T follicular helper cell (primary cell): ENCODE measurements at places on chromosomes 16 and 17.
A peak's percentile ranks its signal among the peaks of the same experiment; 100 is the strongest.

DNA sequence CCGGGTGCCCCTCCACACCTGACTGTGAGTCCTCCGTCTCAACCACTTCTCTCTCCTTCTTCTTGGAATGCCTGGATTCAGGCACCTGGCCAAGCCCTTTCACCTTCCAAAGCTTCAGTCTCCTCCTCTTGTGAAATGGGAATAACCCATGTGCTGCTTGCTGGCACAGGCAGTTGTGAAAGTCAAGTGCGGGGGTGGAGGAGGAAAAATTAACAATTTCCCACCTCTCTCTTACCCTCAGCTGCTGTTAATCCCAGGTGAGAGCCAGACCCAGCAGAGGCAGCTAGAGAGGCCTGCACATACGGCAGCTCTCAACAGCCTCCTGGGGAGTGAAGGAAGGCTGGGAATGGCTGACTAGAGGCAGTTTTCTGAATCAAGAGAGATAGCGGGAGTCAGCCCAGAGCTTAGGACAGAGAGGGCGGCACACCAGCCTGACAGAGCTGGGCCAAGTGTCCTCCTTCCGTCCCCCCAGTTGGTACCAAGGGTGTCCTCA is 77.9 kb upstream of the LGALS9 start:
- DNase-seq = no peak

DNA sequence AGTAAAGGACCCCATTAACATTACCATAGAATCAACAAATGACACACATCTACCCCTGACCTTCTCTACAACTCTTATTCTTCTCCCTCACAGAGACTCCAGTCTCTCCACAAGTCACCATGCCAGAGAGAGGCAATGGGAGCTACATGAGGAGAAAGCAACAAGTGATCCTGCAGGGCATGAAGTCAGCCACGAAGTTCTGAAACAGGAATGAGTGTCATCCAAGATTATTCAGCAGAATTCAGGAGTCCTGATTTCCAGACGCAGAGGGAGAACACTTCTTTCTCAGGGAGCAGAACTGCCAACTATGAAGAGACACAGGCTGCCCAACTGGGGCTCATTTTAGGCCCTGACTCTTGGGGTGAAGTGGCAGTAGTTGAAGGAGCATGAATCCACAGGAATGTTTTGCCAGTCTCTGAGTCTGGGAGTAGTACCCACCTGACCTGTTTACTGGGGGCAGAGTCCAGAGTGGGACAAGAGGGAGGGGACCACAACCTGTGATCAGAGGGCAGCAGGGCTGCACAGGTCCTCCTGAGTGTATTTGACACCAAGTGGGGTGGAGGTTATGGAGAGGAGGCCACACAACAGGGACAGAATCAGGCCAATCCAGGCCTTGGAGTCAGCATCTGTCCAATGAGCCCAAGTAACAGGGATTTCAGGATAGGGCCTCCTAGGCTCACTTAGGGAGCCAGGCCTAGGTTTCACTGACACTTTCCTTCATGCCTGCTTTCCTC is 2.4 kb upstream of the MTMR4 start:
- DNase-seq = no peak

GRCh38 chr16:88065747-88066142 is 114.5 kb downstream of the BANP start:
- no peak for DNase-seq

DNA sequence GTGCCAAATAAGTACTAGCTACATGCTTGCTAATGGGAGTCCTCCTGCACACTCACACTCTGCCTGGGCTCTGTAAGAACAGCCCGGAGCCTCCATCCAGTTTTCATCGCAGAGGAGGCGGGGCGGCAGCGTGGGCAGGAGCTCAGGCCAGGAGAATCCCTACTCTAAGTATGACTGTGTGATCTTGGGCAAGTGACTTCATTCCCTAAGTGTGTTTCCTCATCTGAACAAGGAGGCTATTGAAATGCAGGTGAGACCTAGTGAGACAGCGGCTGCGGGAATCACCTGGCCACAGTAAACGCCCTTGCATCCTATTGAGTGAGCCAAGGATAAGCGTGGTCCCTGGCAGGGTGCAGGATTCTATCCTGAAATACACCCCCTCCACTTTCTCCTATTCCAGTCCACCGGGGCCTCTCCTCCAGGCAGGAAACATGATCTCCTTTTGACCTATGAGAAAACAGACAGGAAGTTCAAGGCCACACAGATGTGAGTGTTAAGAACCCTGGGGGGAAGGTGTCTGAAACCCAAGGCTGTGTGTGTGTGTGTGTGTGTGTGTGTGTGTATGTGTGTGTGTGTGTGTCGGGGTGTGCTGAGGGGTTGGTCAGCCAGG is 5.2 kb upstream of the RAI1 start:
- DNase-seq = no peak

GRCh38 chr16:56258508-56259424 is 67.5 kb downstream of the GNAO1 start:
- DNase-seq = no peak

- no peak for DNase-seq
These were observed 152.7 kb upstream of the GNAO1 start for GRCh38 chr16:56038564-56039098.

GRCh38 chr17:78252111-78252634 is 20.7 kb downstream of the TMEM235 start:
- DNase-seq = peak; percentile 79

DNA sequence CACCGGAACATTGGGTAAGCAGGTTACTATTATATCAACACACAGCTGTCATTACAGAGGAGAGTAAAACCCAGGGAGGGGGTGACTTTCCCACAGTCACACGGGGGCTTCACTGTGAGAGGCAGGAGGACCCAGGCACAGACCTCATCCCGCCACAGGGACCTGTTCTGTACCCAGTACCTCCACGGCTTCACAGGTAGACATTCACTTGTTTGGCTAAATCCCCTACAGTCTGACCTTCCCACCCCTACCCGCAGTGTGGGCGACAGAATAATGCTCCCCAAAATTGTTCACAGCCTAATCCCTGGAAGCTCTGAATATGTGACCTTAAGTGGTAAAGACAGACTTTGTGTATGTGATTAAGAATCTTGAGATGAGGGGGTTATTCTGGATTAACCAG is 16.5 kb downstream of the LITAF start:
- no peak for DNase-seq

GRCh38 chr16:79188115-79188738 is 412.3 kb downstream of the MAF start:
- no peak for DNase-seq

- DNase-seq = no peak
These were observed 182.6 kb downstream of the C16orf78 start for GRCh38 chr16:49556249-49556605.

DNA sequence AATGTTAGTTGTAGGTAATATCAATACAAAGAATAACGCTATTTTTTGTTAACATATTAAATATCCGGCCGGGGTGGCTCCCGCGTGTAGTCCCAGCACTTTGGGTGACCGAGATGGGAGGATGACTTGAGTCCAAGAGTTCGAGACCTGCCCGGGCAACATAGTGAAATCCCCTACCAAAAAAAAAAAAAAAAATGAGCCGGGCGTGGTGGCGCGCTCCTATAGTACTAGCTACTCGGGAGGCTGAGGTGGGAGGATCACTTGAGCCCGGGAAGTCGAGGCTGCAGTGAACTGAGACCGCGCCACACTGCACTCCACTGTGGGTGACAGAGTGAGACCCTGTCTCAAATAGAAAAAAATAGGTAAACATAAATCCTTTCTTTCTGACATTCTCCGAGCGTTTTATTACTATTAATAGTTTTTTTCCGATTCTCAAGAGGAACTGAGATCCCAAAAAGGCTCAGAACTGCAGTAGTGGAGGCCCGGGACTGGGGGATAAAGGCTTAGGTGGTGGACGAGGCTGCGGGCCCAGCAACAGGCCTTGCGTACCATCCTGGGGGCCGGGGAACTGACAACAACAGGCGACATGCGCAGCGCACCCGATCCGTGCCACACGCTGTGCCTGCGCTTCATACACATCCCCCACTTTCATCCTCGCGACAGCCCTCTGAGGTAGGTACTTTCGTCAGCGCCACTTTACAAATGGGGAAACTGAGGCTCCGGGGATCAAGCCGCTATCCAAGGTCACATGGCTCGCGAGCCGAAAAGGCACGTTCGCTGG is 919 bp downstream of the N4BP1 start:
- peak; percentile 26 for DNase-seq
